ENCODE measurements at places on chromosomes 1 and 21. TPM values are rescaled to one million over a fixed set of nuclear protein-coding genes. Genes with fewer than 3 reads are reported as not detected.

NTPCR gene
- total RNA-seq, result 31.1 TPM

TTC4 gene
- total RNA-seq, result 20.6 TPM

KRTAP7-1 gene
- not detected for total RNA-seq

PEX11B gene
- total RNA-seq, result 29.0 TPM

BLACAT1 gene
- 0.65 TPM for total RNA-seq

ATP1B1 gene
- 3.1 TPM for total RNA-seq

All from activated CD4-positive, alpha-beta memory T cell treated with anti-CD3 and anti-CD28 coated beads, Interleukin-2, amount 10 ng/mL, durations not matched to agents 7 days and 5 days (primary cell).